ENCODE measurements at places on chromosomes 16 and 17.

GRCh38 chr16:84687715-84688114 is 12.1 kb upstream of the USP10 start:
- H3K27me3 ChIP-seq, result no peaks in the 10 kb centered on the region
- no peak overlapping the region for H3K27ac ChIP-seq
- no peaks in the 10 kb centered on the region for H3K4me1 ChIP-seq
- H3K4me3 ChIP-seq, result no peak overlapping the region
- no peak for DNase-seq
- no peaks in the 10 kb centered on the region for H3K36me3 ChIP-seq

- no peaks in the 10 kb centered on the region for H3K4me1 ChIP-seq
- DNase-seq, result peak; percentile 56
- no peaks in the 10 kb centered on the region for H3K27me3 ChIP-seq
- H3K36me3 ChIP-seq, result no peaks in the 10 kb centered on the region
Observed at GRCh38 chr16:22425036-22425801, 50.8 kb upstream of the CDR2 start.

- no peak overlapping the region for H3K27ac ChIP-seq
- peaks cover 2% of the 10 kb centered on the region for H3K27me3 ChIP-seq
- H3K4me3 ChIP-seq, result no peak overlapping the region
- no peaks in the 10 kb centered on the region for H3K36me3 ChIP-seq
- DNase-seq, result no peak
Observed at GRCh38 chr16:89184933-89185794, 13.6 kb downstream of the CDH15 start.

GRCh38 chr17:27906623-27907022 is 13.5 kb upstream of the LYRM9 start:
- no peak overlapping the region for H3K27ac ChIP-seq
- DNase-seq, result no peak
- H3K4me1 ChIP-seq, result no peaks in the 10 kb centered on the region
- no peak overlapping the region for H3K4me3 ChIP-seq
- no peaks in the 10 kb centered on the region for H3K27me3 ChIP-seq
- no peaks in the 10 kb centered on the region for H3K36me3 ChIP-seq

GRCh38 chr17:32958418-32958817 is 30.5 kb downstream of the TMEM98 start:
- H3K27me3 ChIP-seq, result no peaks in the 10 kb centered on the region
- no peaks in the 10 kb centered on the region for H3K4me1 ChIP-seq
- H3K27ac ChIP-seq, result no peak overlapping the region
- H3K36me3 ChIP-seq, result no peaks in the 10 kb centered on the region
- DNase-seq, result no peak
- no peak overlapping the region for H3K4me3 ChIP-seq

DNA sequence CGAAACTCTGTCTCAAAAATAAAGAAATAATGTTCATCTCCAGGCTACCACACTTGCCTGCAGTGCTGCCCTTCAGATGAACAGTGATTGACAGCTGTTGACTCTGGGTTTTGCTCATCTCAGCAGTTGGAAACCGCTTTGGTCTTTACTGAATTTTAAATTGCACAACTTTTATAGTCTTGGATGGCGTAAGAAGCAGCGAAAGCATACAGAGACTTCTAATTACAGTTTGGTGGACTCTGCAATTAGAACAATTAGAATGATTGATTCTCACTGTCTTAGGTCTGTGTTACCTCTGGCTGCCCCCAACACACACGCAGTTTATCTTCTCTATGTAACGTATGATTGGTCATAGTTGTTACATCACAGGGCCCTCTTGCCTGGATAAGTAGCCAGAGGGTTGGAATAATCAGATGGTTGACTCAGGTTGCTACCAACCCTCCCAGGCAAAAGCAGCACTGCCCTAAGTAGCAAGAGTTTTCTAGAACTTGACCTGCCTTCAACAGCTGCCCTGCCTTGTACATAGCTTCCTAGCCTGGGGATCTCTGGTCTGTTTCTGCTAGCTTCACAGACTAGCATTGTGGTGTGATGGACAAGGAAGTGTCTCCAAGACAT is 1.9 kb upstream of the NAT9 start:
- no peak overlapping the region for H3K27ac ChIP-seq
- no peak overlapping the region for H3K4me3 ChIP-seq
- H3K36me3 ChIP-seq, result no peaks in the 10 kb centered on the region
- DNase-seq, result no peak
- H3K27me3 ChIP-seq, result no peaks in the 10 kb centered on the region

- no peaks in the 10 kb centered on the region for H3K4me1 ChIP-seq
- no peak overlapping the region for H3K27ac ChIP-seq
- no peaks in the 10 kb centered on the region for H3K27me3 ChIP-seq
- no peak overlapping the region for H3K4me3 ChIP-seq
- no peaks in the 10 kb centered on the region for H3K36me3 ChIP-seq
- DNase-seq, result no peak
Observed at GRCh38 chr17:55612691-55613141, 101.5 kb upstream of the SMIM36 start.

- H3K4me3 ChIP-seq, result no peak overlapping the region
- H3K27ac ChIP-seq, result no peak overlapping the region
- DNase-seq, result no peak
- no peaks in the 10 kb centered on the region for H3K36me3 ChIP-seq
- H3K4me1 ChIP-seq, result no peaks in the 10 kb centered on the region
- no peaks in the 10 kb centered on the region for H3K27me3 ChIP-seq
Observed at GRCh38 chr16:63057341-63057740, 1021.1 kb upstream of the CDH8 start.

DNA sequence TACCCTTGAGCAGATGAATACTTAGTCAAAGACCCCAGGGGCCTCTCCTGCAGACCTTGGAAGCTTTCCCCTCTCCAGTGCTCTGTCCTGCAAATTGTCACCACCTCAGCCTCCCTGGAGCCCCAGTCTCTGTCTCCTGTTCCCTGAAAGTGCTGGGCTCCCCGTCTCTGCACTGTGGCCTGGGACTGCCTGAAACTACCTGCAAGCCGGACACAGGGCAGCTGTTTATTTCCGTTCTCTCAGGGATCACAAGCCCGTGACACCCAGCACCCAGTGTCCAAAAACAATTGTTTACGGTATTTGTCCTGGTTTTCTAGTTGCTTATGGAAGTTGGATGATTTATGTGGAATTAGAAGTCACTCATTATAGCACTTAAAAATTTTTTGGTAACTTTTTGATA is 81.6 kb upstream of the CHMP6 start:
- H3K4me1 ChIP-seq, result no peaks in the 10 kb centered on the region
- no peaks in the 10 kb centered on the region for H3K36me3 ChIP-seq
- no peaks in the 10 kb centered on the region for H3K27me3 ChIP-seq
- DNase-seq, result no peak
- H3K4me3 ChIP-seq, result no peak overlapping the region

GRCh38 chr16:13435873-13436474 is 484.0 kb upstream of the ERCC4 start:
- no peaks in the 10 kb centered on the region for H3K4me1 ChIP-seq
- no peak for DNase-seq
- H3K36me3 ChIP-seq, result no peaks in the 10 kb centered on the region

DNA sequence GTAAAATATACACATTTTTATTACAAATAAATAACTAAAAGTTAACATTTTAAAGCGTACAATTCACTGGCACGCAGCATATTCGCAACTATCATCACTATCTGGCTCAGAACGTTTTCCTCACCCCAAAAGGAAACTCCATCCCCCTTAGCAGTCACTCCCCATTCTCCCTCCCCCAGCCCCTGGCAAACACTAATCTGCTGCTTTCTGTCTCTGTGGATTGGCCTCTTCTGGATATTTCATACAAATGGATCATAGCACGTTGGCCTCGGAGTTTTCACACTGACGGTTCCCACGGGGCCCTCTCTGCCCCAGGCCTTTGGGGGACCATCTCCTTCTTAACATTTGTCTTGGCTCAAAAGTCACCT is 64.6 kb downstream of the RTN4RL1 start:
- H3K27me3 ChIP-seq, result no peaks in the 10 kb centered on the region
- no peaks in the 10 kb centered on the region for H3K36me3 ChIP-seq
- peak overlapping the region; percentile 43 for H3K27ac ChIP-seq
- no peak for DNase-seq

GRCh38 chr16:89436366-89436765 is 54.0 kb downstream of the ANKRD11 start:
- no peak overlapping the region for H3K27ac ChIP-seq
- H3K4me1 ChIP-seq, result peaks cover under 1% of the 10 kb centered on the region
- no peak overlapping the region for H3K4me3 ChIP-seq
- DNase-seq, result no peak
- H3K36me3 ChIP-seq, result no peaks in the 10 kb centered on the region
- H3K27me3 ChIP-seq, result no peaks in the 10 kb centered on the region

DNA sequence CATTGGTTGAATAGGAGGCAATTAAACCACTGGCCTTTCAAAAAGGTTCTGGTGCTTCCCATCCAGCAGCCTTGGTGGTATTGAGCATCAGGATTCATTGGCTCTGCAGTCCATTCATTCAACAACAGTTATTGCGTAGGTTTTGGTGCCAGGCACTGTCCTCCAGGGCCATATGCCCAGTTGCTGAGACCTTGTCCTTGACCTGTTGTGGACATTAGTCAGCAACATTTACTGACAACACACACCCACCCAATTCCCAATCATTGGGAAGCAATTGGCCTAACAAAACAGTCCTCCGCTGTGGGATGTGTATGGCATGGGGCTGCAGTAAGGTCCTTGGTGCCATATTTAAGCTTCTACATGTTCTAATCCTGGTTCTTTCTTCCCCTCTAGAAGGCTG is 82.2 kb downstream of the AXIN2 start:
- H3K36me3 ChIP-seq, result no peaks in the 10 kb centered on the region
- no peak for DNase-seq
- no peaks in the 10 kb centered on the region for H3K4me1 ChIP-seq
- H3K27me3 ChIP-seq, result no peaks in the 10 kb centered on the region
- no peak overlapping the region for H3K27ac ChIP-seq

GRCh38 chr17:45234641-45235415 is 13.1 kb downstream of the FMNL1 start:
- DNase-seq, result no peak
- no peak overlapping the region for H3K27ac ChIP-seq
- H3K36me3 ChIP-seq, result no peaks in the 10 kb centered on the region
- no peak overlapping the region for H3K4me3 ChIP-seq

GRCh38 chr16:85380905-85381737 is 232.0 kb upstream of the GSE1 start:
- no peaks in the 10 kb centered on the region for H3K36me3 ChIP-seq
- peaks cover 38% of the 10 kb centered on the region for H3K4me1 ChIP-seq
- no peak overlapping the region for H3K4me3 ChIP-seq

GRCh38 chr16:87924041-87924810 is 12.1 kb downstream of the CA5A start:
- no peak overlapping the region for H3K27ac ChIP-seq
- H3K27me3 ChIP-seq, result no peaks in the 10 kb centered on the region
- H3K4me3 ChIP-seq, result no peak overlapping the region
- no peaks in the 10 kb centered on the region for H3K36me3 ChIP-seq

DNA sequence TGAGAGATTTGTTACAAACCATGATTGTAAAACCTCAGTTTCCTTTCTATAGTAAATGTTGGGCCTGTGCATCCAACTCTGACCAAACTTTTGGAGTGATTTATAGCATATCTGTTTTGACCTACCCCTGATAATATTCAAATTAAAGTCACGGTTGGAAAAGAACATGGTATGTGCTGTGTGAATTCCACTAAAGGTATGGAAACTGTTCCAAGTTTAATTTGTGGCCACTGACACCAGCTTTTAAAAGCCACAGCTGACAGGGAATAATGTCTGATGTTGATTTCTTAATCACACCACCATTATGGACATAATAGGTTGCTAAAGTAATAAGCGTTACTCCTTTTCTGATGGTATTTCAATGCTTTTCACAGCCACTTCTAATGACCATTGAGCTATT is 1215.9 kb downstream of the CDH8 start:
- DNase-seq, result no peak
- no peaks in the 10 kb centered on the region for H3K4me1 ChIP-seq
- no peaks in the 10 kb centered on the region for H3K27me3 ChIP-seq
- H3K27ac ChIP-seq, result no peak overlapping the region
- no peaks in the 10 kb centered on the region for H3K36me3 ChIP-seq

DNA sequence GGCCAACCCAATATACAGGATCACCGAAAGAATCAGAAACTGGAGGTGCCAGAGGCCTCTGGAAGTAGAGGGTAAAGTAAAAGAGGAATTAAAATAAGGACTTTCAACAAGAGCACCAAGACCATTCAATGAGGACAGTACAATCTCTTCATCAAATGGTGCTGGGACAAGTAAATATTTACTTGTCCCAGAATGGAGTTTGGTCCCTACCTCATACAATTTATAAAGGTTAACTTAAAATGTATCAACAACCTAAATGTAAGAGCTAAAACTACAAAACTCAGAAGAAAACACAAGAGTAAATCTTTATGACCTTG is 56.5 kb downstream of the USP31 start:
- no peak for DNase-seq
- H3K27me3 ChIP-seq, result no peaks in the 10 kb centered on the region
- no peak overlapping the region for H3K4me3 ChIP-seq

DNA sequence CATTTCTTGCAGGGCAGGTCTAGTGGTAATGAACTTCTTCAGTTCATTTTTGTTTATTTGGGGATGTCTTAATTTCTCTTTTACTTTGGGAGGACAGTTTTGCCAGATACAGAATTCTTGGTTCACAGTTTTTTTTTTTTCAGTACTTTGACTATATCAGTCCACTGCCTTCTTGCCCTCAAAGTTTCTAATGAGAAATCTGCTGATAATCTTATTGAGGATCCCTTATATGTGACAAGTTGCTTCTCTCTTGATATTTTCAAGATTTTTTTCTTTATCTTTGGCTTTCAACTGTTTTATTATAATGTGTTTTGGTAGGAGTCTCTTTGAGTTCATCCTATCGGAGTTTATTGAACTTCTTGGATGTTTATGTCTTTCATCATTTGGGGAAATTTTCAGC is 42.8 kb downstream of the CLEC19A start:
- no peaks in the 10 kb centered on the region for H3K36me3 ChIP-seq
- H3K4me3 ChIP-seq, result no peak overlapping the region
- H3K27me3 ChIP-seq, result no peaks in the 10 kb centered on the region
- no peak overlapping the region for H3K27ac ChIP-seq
- no peak for DNase-seq
- H3K4me1 ChIP-seq, result no peaks in the 10 kb centered on the region

GRCh38 chr16:78117391-78117790 is 17.9 kb downstream of the WWOX start:
- H3K4me3 ChIP-seq, result no peak overlapping the region
- H3K27me3 ChIP-seq, result no peaks in the 10 kb centered on the region
- DNase-seq, result no peak
- no peaks in the 10 kb centered on the region for H3K4me1 ChIP-seq
- no peaks in the 10 kb centered on the region for H3K36me3 ChIP-seq

- H3K27ac ChIP-seq, result no peak overlapping the region
- DNase-seq, result no peak
- H3K4me1 ChIP-seq, result no peaks in the 10 kb centered on the region
Observed at GRCh38 chr16:49608779-49609178, 235.2 kb downstream of the C16orf78 start.

DNA sequence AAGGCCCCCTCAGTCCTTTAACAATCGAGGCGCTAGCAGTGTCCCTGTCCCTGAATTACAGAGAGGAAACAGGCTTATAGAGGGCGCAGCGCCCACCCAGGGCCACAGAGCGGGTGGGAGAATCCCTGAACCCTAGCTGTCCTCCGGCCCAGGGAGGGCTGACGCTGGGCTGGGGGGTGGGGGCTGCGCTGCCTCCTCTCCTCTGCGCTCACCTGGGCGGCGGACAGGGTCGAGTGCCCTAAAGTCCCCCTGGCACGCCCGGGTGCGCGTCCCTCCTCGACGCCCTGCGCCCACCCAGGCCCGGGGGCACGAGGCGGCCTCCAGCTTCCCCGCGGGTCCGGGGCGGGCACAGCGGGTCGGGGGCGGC is 200.4 kb upstream of the N4BP1 start:
- DNase-seq, result no peak
- H3K27ac ChIP-seq, result no peak overlapping the region
- H3K36me3 ChIP-seq, result no peaks in the 10 kb centered on the region
- no peaks in the 10 kb centered on the region for H3K4me1 ChIP-seq
- H3K27me3 ChIP-seq, result peaks cover 7% of the 10 kb centered on the region
